ENCODE measurements at places on chromosomes 2 and 18.

DNA sequence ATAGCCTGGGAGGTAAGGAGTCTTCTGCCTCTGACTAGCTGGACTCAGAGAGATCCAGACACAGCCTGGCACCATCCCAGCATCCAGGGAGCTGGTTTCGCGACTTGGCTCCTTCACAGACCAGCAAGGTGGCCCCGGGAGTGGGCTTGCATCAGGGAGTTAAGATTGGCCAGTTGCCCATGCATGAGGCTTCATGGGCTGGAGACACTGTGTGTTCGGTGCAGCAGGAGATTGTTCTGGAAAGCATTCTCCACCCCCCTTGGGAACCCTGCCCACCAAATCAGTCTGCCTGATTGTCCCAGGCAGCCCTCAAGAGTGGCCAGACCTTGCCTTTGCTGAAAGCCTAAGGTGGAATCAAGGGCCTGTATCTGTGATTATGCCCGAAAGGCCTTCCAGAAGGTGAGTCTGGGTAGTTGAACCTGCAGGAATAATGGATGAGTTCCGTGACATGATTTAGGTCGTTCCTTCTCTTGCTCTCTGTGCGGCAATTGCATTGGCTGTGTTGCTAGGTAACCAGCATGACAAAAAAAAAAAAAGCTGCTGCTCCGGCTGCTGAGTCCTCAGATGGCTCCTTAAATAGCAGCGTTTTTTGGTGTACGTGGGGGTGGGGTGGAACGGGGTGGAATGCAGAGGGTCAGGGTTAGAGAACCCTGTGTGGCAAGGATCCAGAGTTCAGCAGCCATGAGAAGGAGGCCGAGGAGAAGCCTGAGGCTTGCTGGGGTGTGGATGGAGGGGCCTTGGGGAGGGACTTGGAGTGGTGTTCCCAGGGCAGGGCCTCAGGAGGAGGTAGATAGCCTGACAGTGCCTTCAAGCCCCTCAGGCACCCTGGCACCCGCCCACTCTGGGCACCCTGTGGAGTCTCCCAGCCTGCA lies 93.0 kb upstream of the MCFD2 start:
- no peak for DNase-seq

GRCh38 chr2:9538000-9538507 lies 17.6 kb downstream of the ADAM17 start:
- DNase-seq: no peak

GRCh38 chr18:59380706-59381105 lies 21.6 kb upstream of the LMAN1 start:
- DNase-seq: no peak

DNA sequence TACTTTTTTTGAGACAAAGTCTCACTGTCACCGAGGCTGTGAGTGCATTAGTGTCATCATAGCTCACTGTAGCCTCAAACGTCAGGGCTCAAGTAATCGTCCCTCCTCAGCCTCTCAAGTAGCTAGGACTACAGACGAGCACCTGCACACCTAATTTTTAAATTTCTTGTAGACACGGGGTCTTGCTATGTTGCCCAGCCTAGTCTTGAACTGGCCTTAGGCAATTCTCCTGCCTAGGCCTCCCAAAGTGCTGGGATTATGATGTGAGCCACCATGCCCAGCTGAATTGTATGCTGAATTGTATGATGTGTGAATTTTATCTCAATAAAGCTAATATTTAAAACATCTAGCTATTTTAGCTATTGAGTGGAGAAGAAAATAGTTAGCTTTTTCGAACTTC lies 18.9 kb downstream of the CAB39 start:
- DNase-seq: no peak

DNA sequence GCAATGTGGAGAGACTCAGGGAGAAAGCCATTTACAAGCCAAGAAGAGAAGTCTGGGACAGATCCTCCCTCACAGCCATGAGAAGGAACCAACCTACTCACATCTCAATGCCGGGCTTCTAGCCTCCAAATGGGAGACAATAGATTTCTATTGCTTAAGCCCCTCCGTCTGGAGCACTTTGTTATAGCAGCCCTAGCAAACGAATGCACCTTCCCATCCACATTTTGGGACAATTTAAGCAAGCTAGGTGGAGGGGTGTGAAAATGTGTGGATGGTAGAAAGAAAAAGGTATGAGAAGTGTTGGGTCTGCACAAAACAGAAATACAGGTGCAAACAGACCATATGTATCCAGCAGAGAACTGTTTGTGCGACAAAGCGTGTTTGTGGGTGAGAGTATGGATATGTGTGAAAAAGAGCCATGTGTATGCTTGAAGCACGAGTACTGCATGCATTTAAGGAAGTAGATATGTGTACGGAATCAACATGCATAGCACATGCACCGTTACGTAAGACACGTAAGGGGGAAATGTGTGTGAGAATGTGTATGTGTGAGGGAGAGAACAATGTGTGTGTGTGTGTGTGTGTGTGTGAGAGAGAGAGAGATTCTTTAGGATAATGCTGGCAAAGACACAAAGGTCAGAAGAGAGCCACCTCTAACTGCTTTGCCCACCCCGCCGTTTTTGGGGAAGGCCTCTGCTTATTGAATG lies 13.1 kb upstream of the E2F6 start:
- no peak for DNase-seq

DNA sequence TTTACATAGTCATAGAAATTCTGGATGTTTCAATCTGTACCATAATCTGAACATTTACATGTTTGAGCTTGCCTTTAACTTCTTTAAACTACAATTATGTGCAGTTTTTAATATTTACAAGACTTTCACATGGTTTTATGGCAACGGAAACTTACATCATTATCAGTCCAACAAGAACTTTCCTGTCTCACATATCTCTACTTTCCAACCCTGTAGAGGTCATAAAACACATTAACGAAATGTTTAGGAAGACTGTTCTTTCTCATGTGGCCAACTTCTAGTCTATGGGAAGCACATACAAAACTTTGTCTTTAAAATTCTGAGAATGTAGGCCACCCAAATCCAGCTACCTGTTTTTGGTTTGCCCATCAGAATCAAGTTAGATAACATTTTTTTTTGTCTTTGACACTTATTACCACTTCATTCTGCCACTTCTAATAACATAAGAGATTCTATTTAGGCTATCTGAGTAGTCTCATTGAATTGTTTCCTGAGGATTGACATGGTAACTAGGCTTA lies 693.2 kb downstream of the KCNJ3 start:
- DNase-seq: no peak

DNA sequence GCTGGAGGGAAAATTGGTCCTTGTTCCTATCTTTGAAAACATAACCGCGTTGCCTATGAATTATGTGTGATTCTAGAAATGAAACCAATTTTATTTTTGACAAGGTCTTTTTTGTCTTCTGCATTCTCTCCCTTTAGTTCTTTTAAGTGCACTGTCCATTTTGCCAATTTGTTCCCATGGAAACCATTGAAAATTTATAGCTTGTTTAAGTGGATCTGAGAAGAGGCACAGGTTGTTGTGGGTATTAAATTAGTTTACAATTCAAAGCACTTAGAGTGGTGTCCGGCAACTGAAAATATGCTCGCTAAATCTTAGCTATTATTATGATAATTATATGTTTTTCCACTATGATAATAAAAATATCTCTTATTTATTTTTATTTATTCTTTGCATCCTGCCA lies 107.5 kb upstream of the FSHR start:
- DNase-seq: no peak

DNA sequence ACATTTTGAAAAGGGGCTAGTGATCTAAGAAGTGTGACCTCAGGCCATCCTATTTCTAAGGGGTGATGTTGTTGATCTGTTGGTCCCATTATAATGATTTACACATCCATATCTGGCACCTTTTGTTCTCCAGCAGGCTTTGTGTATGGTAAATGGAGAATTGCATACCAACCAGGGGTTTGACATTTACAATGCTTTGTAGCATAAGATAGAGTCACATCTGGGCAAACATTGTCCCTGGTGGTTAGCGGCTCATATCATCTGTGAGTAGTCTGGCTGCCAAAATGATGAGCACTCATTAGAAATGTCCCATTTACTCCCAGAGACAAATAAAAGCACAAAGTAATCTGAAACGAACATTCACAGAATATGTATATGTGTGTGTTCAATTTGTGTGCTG lies 1775.5 kb upstream of the CELF4 start:
- DNase-seq: no peak

- no peak for DNase-seq
Measured at GRCh38 chr2:150140777-150141176, 346.7 kb downstream of the RND3 start.

DNA sequence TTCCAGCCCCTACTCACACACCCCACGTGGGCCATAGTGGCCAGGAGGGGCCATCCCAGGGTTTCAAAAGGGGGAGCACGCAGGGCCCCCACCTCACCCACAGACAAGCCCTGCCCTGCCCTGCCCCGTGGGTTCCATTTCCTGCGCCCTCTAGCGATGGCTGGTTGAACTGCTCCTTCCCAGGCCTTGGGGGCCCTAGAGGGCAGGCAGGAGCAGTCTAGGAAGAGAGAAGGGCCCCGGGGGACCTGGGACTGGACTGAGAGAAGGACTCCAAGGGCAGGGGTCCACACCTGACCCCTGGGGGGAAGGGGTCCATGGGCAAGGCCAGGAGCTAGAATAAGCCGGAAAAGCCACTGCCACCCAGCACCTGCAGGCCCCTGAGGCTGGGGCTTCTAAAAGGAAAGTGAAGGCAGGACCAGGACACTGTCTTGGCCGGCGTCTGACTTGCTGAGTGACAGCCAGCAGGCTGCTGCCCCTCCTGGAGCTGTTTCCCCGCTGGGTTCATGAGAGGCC lies 10.1 kb downstream of the CYP26B1 start:
- peak; percentile 65 for DNase-seq

DNA sequence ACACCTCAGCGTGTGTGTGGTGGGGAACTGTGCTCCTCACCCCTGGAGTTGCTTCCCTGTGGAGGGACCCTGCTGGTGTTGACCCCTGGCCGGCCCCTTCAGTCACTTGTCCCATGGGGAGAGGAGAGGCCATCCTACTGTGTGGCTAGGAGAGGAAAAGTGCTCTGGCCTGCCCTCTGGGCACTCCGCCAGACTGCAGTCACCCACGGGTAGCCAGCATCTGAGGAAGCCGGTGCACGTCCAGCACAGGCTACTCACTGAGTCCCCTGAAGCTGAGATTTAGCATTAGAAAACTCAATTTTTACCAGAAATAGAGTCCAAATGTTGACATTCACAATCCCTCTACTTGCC lies 211.5 kb upstream of the RAB6C start:
- DNase-seq: no peak

GRCh38 chr2:128559533-128560515 lies 241.2 kb upstream of the HS6ST1 start:
- DNase-seq: no peak

DNA sequence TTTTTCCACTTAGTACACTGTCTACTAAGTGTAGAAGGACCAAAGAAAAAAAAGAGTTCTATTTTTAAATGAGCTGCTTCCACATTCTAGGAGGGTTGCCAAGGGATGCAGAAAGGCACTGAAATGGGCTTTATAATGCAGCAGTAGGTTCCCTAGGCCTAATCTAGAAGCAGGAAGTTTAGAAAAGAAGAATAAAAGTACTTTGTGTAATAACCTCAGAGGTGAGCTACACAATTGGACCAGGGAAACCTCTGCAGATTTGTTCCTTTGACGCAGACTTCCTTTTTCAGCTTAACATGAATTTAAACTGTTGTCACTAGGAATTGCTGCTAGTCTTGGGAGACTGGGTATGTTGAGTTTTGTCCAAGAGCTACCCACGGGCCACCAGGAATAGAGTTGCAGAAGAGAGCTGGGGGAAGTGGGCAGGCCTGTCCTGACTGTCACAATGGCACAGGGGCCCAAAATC lies 34.6 kb upstream of the RAB1A start:
- DNase-seq: no peak

DNA sequence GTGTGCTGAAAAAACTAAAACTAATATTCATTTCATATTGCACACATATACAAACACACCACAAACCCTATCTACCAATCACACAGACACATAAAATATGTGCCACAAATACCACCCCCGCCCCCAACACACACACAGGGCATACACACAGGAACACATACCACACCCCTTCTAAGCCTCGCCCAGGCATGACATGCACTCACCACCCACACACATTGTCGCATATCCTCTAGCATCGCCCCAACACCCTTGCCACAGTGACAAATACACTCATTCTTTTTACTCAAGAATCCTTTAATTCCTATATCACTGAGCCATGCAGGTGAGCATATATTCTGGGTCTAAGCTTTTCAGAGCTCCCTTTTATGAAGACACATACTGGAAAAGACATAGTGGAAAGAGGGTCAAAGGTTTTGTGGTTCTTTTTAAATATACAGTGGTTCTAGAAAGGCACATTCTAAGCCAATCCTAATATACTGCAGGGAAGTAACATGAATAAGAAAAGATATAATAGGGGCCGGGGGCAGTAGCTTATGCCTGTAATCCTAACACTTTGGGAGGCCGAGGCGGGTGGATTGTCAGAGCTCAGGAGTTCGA lies 24.5 kb upstream of the LCLAT1 start:
- DNase-seq: peak; percentile 81

- DNase-seq: peak; percentile 77
Measured at GRCh38 chr18:45910405-45911023, 56.6 kb downstream of the EPG5 start.

DNA sequence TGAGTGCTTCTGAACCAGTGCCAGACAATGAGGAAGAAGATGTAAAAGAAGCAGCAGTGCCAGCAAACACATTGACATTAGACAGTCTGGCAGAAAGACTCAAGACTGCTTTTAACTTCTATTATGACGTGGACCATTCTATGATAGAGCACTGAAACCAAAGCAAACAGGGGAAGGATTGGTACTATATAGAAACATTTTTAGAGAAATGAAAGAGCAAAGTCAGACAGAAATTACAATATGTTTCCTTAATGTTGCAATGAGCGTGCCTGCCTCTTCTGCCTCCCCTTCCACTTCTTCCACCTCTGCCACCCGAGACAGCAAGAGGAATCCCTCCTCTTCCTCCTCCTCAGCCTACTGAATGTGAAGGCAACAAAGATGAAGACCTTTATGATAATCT lies 39.7 kb downstream of the DHX57 start:
- no peak for DNase-seq

- DNase-seq: peak; percentile 51
Measured at GRCh38 chr18:79950515-79951341, 725 bp downstream of the SLC66A2 start.

DNA sequence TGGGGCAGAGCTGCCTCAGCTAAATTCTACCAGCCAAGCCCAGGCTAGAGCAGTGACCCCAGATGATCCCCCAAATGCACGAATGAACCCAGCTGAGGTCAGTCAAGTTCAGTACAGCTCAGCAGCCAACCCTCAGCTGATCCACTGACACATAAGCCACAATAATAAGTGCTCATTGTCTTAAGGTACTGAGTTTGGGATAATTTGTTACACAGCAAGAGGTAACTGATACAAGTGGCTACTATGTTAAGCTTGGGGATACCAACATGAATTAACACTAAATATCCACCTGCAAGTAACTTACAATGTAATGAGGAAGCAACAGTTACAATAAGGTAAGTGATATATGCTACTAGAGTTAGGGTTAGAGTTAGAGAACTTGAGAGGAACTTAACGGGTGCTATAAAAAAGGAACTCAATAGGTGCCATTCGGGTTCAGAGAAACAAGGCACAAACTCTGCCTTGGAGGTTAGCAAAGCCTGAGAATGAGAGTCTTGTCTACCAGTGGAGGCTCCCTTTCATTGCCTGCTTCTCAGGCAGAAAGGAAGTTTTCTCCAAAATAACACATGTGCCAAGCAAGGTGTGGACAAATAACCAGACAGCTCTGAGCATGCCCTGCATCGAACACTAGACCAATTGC lies 189.4 kb downstream of the ARL4C start:
- DNase-seq: no peak

GRCh38 chr2:221649051-221649775 lies 77.1 kb upstream of the EPHA4 start:
- no peak for DNase-seq

Measured in activated naive CD4-positive, alpha-beta T cell treated with anti-CD3 and anti-CD28 coated beads, Interleukin-2, amount 10 ng/mL, durations not matched to agents 7 days and 5 days (primary cell).